GM12865 (cell line): ENCODE measurements at places on chromosomes 2 and 18.

DNA sequence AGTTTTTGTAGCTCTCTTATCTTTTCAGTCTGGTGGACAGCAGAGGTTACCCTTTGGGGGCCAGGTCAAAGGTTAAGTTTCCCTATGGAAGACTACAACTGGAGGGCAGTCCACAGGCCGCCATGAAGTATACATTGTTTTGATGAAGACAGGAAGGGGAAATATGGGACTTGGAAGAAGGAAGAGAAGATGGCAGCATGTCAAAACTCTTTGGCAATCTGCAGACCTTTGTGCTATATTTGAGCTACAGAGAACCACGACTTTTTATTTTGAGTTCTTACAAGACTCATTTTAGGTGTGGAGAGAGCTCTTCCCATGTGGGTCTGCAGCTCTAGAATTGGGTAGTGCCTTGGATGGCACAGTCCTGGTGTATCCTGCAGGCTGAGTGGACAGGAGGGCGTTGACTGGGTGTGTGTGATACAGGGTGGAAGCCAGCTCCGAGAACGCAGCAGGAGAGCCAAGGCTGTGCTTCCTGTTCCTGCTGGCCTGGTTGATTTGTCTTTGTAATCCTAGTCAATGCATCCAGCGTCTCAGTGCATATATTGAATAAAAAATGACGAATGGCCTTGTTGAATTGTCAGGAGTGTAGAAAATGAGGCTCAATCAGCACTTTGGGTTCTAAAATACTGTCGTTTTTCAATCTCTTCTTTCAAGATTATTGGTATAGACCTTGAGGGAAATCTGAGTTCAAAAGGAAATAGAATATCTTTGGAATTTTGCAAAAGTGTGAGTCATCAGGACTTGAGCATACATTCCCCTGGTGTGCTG lies 11.5 kb downstream of the ITGA6 start:
- DNase-seq, result no peak

DNA sequence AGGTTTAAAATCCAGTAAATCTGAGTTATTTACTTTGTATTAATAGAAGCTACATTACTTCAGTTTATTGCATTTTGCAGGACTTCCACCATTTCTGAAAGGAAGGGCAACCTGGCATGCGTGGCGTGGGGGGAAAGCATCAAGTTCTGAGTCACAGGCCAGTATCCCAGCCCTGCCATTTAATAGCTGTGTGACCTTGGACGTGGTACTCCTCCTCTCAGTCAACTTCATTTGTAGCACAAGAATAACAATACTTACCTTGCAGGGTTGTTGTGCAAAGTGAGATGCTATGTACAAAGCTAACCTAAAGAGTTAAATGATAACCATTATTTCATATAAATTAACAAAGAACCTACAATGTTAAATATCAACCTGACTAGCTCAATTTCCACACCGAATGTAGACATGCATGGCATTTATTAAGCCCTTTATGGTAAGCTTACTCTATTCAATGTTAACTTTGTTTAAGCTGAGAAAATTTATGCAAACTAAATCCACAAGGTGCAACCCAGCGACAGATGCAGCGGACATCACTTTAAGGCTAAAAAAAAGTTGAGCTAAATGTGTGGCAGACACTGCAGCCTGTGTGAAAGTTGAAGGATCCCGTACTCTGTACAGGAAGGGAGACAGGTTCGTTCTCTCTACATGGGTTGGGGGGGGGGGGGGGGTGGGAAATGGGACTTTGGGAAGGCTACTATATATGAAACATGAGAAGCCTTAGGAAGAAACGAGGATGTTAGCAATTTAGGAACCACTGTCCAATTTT lies 17.2 kb upstream of the STPG4 start:
- no peak for DNase-seq

GRCh38 chr2:191064590-191064989 lies 50.6 kb upstream of the STAT1 start:
- no peak for DNase-seq

- no peak for DNase-seq
Observed at GRCh38 chr2:75564713-75565359, 4.1 kb upstream of the EVA1A start.

DNA sequence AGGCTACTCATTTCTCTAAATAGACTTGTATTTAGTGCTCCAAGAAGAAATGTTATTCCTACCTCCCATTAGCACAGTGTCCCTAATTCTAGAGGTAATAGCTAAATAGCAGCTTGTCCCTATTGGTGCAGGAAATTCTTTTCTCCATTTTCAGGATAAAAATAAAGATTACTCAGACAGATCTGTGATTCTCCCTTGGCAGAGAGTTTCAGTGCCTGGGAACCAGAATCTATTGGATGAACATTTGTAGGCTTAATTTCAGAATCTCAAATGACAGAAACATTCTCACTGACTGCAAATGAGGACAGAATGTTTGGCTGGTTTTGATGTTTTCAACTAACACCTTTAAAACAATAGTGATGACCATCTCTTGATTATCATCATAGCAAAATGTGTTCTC lies 33.3 kb upstream of the LGALSL start:
- no peak for DNase-seq

GRCh38 chr18:36539674-36540231 lies 242.2 kb downstream of the FHOD3 start:
- DNase-seq, result no peak

DNA sequence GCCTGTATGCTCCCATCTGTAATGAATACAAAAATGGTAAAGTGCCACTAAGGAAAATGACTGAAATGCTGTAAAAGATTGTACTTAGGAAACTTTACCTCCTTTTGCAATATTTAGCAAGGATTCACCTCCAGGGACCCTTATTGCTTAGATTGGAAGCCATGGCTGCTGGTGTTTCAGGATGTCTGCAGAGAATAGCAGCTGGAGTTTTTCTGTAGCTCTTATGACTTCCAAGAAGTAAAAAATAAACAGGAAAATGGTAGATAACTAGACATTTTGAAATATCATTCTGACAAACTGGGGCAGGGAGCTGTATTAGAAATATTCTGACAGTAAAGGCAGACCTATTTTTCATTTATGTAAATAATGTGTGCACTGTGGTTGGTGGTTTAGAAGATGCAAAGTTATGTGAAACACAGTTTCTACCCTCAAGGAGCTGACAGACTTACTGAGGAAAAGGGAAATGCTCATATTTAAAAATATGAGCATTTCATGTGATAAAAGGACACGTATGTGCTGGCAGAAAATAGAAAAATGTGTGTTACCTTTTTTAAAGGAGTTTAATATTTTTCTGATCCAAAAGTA lies 224.9 kb upstream of the BOD1L2 start:
- peak; percentile 38 for DNase-seq

DNA sequence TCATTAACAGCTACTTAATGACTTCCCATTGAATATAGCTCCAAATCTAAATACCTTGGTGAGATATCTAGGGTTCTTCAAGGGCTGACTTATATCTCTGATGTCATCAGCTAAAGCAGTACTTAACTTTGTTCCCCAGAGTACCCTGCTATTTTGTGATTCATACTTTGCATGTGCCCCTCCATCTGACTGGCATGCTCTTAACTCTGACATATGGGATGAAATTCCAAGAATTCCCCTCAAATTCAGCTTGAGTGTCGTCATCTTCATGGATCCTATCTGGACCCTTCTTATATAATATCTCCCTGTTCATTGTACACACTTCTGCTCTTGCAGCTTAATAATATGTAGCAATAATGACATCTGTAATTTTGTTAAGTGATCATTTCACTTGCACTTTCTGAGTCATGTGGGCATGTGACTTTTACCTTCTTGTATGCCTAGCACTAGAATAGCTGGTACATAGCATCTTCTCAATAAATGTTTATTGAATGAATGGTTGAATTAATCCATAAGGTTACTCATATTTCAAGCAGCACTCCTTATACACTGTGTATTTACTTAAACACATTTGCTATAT lies 172.9 kb downstream of the WDR7 start:
- DNase-seq, result no peak

DNA sequence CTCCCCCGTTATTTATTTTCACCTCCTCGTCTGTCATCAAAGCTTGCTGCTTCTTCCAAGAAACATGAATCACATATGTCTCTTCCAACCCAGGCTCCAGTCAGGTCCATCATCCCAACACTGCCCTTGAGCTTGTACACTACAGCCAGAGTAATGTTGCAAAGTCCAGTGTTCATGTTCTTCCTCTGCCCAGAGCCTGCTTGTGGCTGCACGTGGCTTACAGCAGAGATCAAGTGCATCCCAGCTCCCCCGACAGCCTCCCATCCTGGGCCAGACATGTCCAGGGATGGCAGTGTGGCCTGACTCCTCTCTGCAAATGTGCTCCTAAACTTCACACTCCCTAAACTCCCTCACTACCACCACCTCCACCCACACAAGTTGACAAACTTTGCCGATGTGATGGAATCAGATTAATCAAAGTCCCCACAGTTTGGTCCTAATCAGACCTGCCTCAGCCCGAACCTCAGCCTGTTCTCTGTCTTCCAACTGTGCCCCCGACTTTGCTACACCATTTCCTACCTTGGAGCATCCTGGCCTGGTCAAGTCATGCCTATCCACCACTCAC lies 54.2 kb upstream of the MAPRE3 start:
- DNase-seq, result no peak

- peak; percentile 65 for DNase-seq
Observed at GRCh38 chr2:68925295-68925896, 27.3 kb downstream of the GKN2 start.

- no peak for DNase-seq
Observed at GRCh38 chr18:36758623-36759022, 70.2 kb downstream of the TPGS2 start.

DNA sequence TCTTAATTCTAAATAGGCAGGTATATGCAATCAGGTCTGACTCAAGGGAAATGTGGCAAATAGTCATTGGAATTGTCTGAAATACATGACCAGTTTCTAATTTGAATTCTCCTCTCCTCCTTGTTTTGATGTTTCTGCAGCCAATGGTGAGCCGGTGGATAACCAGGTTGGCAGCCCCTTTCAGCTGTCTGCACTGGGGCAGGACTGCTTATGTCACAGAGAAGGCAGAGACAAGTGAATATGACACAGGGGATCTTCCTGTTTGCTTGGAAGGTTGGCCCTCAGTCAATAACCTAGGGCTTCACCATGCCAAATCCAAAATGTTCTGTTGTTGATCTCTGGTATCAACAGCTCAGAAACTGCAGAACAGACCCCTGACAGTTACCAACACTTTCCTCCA lies 12.1 kb downstream of the MYT1L start:
- no peak for DNase-seq

- DNase-seq, result no peak
Observed at GRCh38 chr18:67043276-67043675, 439.4 kb upstream of the CDH19 start.

DNA sequence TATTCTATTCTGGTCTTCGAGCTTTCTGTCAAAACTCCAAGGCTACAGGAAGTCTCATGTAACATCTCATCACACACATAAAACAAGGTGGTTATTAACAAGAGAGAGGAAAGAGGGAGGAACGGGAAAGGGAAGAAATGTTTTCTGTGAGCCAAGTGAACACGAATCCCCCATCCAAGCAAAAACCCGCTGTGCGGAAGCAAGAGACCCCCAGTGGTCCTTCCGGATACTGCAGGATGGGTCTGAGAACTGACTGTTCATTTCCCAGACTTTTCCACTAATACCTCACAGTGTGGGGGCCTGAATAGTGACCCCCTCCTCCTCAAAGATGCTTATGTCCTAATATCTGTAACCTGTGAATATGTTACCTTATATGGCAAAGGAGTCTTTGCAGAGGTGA lies 19.0 kb upstream of the DIPK1C start:
- DNase-seq, result no peak

GRCh38 chr2:167196461-167197252 lies 308.4 kb downstream of the XIRP2 start:
- DNase-seq, result peak; percentile 23

DNA sequence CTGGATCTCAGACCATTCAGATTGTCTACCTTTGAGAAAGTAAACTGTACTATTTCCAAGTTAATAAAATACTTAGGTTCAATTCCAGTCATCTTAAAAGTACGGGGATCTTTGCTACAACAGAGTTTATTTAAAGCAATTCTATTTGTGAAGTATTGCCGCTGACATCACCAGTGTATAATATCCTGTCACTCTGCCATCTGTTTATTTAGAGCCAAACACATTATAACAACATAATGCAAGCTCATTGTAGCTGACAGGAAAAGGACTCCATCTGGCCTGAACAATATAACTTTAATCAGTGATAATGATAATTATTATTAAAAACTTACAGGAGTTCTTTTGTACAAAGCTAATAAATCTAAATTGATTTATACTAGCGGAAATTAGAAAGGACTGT lies 786.8 kb downstream of the ERBB4 start:
- no peak for DNase-seq

GRCh38 chr2:235244255-235245220 lies 249.3 kb upstream of the AGAP1 start:
- DNase-seq, result no peak

GRCh38 chr2:71607151-71607889 lies 154.0 kb downstream of the DYSF start:
- no peak for DNase-seq

DNA sequence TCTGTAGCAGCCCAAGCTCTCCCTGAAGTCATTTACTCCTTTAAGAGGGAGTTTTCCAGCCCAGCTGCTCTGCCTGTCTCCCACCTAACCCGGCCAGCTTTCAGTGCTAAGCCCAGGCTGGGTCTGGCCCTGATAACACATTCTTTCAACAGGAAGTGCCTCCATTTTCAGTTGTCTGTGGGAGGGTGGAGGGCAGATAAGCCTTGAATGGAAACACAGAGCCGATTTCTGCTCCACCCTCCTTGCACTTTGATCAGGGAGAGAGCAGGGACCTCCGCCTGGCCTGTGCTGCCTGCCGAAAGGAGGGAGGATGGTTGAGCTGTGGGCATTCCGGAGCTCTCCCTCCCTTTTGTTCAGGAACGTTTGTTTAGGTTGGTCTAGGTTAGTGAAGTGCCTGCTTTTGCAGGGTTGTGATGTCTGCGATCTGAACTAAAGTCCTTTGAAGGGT lies 24.8 kb downstream of the GATA6 start:
- DNase-seq, result no peak

- no peak for DNase-seq
Observed at GRCh38 chr2:222545823-222546795, 109.8 kb downstream of the FARSB start.

DNA sequence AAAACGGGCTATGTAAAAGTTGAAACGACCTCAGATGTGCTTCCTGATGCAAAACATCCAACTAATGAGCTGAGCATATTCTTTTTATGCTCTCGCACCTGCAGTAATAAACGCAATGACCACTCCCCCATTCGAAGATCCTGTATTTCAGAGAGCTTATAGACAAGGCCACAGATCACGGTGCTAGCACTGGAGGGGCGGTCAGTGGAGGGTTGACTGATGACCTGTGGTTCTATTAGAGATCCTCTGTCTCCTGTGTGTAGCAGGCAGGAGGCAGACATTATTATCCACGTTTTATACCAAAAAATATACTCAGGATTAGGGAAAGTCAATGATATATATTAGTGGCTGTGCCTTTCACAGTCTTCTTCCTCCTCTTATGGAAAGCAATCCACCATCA lies 457.0 kb downstream of the CNTNAP5 start:
- no peak for DNase-seq

DNA sequence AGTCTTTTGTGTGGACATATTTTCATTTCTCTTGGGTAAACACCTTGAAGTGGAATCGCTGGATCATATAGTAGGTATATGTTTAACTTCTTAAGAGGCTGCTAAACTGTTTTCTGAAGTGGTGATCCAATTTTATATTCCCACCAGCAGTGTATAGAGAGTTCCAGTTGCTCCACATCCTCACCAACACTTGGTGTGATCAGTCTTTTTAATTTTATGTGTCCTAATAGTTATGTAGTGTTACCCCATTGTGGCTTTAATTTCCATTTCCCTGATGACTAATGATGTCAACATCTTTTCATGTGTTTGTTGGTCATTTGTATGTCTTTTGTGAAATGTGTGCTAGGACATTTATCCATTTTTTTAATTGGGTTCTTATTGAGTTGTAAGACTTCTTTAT lies 56.9 kb downstream of the DGKD start:
- no peak for DNase-seq

- DNase-seq, result no peak
Observed at GRCh38 chr18:35389095-35389618, 12.0 kb upstream of the ZNF396 start.
